Glomerular endothelial cell (primary cell): ENCODE measurements at places on chromosomes 16 and 17. TPM values are rescaled to one million over a fixed set of nuclear protein-coding genes. Genes with fewer than 3 reads are reported as not detected.

GRCh38 chr17:61393904-61394629 lies 5.6 kb upstream of the TBX2 start:
- DNase-seq: no peak

DNA sequence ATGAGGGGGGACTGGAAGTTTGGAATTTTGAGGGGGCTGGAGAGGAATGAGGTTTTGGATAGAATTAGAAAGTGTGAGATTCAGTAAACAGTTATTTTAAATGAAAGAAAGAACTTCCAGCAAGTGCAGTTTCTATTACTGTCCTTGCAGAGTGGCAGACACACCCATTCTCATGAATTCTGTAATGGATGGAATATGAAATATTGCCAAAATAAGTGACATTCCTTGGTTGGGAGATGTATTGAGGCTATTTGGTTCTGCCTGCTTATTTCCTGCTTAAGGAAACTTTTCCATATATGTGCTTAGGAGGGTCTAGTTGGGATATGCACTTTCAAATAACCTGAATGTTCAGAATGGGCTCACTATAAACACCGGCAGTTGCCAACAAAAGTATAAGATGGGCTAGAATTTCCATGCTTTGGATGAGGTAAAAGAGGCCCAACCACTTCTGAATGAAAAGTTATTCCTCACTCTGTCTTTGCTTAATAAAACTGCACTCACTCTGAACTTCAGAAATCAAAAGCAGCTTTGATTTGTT lies 434.4 kb downstream of the CA10 start:
- DNase-seq: no peak

Gene MAP3K3
- total RNA-seq: 68.0 and 82.5 TPM in 2 replicates

Gene BAIAP2
- 22.0 and 30.6 TPM in 2 replicates for total RNA-seq
